Common myeloid progenitor, CD34-positive (primary cell): ENCODE measurements at places on chromosomes 5 and 9.

DNA sequence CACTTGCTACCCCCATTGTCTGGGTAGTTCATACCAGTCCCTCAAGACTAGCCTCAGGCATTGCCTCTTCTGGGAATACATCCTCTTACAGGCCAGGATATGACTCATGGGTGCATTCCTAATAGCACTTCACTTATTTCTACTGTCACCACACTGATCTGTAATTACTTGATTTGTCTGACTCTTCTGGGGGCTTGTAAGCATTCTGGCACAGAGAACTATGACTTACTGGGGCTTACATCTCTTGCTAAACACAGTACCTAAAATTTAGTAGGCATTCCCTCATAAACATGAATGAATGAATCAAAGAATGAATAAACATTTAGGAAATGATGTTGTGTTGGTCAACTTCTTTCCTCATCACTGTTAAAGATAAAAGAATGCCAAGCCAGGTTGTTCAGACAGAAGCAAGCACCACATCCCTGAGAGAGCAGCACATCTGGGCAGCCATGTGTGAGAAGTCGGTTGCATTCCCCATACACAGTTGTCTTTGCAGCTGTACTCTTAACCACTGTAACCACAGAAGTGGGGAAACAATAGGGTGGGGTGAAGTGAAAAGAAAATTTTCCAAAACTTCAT is 27.6 kb downstream of the IL7R start:
- no peak overlapping the region for H3K27ac ChIP-seq
- peak; percentile 14 for DNase-seq
- no peaks in the 10 kb centered on the region for H3K27me3 ChIP-seq
- no peaks in the 10 kb centered on the region for H3K36me3 ChIP-seq

DNA sequence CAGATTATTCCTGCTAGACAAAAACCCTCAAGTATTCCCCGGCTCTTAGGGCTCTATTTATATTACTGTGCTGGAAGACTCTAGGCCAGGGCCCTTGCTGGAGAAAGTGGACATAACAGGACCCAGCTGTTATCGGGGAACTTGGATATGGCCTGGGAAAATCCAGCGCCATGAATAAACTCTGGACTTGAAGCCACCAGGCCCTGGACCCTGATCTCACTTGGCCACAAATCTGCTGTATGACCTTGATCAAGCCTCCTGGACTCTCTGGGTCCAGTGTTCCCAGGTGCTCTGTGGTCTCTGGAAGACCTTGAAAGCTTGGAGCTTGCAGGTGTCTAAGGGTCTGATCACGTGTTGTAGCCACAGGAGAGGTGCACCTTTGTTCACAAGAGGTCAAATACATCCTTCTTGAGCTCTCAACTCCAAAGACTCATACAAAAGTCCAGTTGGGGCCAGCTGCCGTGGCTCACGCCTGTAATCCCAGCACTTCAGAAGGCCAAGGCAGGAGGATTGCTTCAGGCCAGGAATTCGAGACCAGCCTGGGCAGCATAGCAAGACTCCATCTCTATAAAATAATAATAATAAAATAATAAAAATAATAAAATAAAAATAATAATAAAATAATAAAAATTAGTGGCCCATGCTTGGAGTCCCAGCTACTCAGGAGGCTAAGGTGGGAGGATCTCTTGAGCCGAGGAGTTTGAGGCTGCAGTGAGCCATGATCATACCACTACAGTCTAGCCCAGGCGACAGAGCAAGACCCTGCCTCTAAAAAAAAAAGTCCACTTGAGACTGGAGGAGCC is 26.5 kb downstream of the COL27A1 start:
- H3K36me3 ChIP-seq, result no peaks in the 10 kb centered on the region
- H3K27ac ChIP-seq, result no peak overlapping the region
- no peak overlapping the region for H3K4me3 ChIP-seq
- no peaks in the 10 kb centered on the region for H3K27me3 ChIP-seq
- no peak for DNase-seq

DNA sequence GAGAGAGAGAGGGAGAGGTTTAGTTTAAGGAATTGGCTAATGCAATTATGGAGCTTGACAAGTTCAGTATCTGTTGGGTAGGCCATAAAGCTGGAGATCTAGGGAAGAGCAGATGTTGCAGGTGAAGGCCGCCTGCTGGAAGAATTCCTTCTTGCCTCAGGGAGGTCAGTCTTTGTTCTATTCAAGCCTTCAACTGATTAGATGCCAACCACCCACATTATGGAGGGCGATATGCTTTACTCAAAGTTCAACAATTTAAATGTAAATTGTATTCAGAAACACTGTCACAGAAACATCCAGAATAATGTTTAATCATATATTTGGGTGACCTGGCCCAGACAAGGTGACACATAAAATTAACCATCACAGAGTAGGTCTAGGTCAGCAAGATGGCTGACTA is 51.7 kb upstream of the SSBP2 start:
- no peak for DNase-seq
- H3K4me3 ChIP-seq, result no peak overlapping the region
- no peak overlapping the region for H3K27ac ChIP-seq
- no peaks in the 10 kb centered on the region for H3K27me3 ChIP-seq
- H3K36me3 ChIP-seq, result no peaks in the 10 kb centered on the region

DNA sequence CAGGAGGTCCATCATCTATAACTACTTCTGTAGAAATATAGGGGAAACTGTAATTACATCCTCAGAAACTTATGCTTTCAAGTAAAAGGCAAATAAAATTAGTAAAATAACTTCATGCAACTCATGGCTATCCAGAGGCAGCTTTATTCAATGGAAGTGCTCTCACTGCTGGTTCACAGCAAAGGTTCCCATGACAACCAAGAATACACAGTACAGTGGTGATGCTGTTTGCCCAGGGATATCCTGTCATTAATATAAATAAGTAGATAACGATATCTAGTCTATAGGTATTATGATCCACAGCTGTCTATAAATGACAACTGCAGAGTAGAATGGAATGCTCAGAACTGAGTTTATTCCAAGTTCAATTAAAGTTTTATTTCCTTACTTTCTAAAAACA is 390.3 kb downstream of the PDE4D start:
- no peak overlapping the region for H3K4me3 ChIP-seq
- H3K36me3 ChIP-seq, result no peaks in the 10 kb centered on the region
- peak; percentile 21 for DNase-seq
- H3K4me1 ChIP-seq, result no peaks in the 10 kb centered on the region
- no peak overlapping the region for H3K27ac ChIP-seq

GRCh38 chr5:17014686-17015085 is 78.6 kb upstream of the MYO10 start:
- H3K27ac ChIP-seq, result no peak overlapping the region
- DNase-seq, result no peak
- no peaks in the 10 kb centered on the region for H3K27me3 ChIP-seq

DNA sequence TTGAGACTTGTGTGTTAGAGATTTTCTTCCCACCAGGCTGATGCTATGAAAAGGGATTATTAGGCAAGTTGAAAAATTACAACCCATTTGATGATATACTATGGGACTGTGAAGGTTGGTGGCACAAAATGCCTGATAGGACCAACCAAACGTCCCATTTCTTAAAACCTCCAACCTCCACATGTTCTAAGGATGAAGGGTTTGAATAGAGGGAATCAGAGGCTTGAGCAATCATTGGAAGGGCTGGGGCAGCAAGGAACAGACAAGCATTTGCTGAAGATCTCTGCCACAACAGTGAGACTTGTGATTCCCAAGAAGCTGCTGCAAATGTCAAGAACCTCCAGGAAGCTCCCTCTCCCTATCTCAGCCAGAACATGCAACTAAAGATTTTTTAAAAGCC is 283.1 kb downstream of the ELAVL2 start:
- no peaks in the 10 kb centered on the region for H3K4me1 ChIP-seq
- no peak for DNase-seq
- no peak overlapping the region for H3K4me3 ChIP-seq
- peaks cover 8% of the 10 kb centered on the region for H3K27me3 ChIP-seq
- H3K27ac ChIP-seq, result no peak overlapping the region
- no peaks in the 10 kb centered on the region for H3K36me3 ChIP-seq
